ENCODE measurements at places on chromosomes 6 and 20. TPM values are rescaled to one million over a fixed set of nuclear protein-coding genes. Genes with fewer than 3 reads are reported as not detected.

DNA sequence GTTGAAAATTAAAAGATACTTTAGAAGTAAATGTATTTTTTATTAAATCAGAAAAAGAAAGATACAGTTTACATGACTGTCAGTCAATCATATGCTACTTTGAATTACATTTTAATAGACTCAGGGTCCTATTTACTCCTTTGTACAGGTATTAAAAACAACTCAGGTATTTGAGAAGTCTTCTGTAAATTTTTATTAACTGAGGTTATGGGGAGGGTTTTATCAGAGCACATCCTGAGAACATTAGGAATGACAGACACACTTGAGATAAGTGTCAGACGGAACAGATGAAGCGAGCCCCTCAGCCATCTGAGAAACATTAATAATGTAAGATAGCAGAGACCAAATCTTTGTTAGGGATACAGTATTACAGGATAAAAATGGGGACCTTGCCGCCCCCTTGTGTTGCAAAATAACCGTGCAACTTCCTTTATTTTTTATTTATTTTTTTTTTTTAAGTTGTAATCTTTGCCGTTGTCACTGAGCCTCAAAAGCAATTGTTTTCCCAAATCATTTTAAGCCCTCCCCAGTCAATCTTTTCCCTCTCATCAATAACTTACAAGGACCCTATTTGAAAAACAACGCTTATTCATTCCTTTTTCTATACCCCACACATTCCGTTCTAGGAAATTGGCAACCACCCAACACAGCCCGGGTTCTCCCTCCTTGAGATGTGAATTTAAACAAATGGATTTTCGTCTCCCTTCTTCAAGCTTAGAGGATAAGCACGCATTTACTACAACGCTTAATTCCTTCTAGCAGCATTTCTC, 126.7 kb downstream of the BCAS1 start:
- H3K36me3 ChIP-seq = no peaks in the 10 kb centered on the region
- DNase-seq = no peak
- H3K27me3 ChIP-seq = no peaks in the 10 kb centered on the region

DNA sequence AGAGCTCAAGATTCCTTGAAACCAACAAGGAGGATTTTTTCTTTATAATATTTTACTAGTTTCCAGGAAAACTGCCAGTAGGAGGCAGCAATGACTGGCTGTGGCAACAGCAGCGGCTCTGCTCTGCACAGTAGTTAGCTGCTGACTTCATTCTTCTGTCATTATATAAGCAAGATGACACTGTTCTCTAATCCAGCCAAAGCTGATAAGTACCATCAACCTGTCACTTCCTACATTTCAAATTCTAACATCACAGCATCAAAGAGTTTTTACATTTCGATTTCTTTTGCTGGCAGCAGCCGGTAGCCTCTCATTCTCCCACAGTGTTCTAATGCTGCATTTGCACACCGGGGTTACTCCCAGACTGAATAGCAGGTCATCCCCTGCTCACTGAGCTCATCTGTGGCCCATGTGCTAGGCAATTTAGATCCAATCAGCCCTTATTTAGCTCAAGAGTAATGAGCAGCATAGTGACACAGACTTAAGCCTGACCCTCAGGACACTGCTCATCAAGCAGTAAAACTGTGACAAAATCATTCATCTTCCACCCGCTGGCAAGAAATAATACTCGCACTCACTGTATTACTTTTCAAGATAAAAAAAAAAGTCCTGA, 67.8 kb downstream of the MMS22L start:
- H3K27me3 ChIP-seq = no peaks in the 10 kb centered on the region
- no peak for DNase-seq
- H3K4me1 ChIP-seq = no peaks in the 10 kb centered on the region
- no peak overlapping the region for H3K27ac ChIP-seq
- no peak overlapping the region for H3K4me3 ChIP-seq
- no peaks in the 10 kb centered on the region for H3K36me3 ChIP-seq

The CLVS2 gene
- 11.6 TPM for total RNA-seq

The MOG gene
- not detected for total RNA-seq

GRCh38 chr6:36627801-36628246, 33.7 kb downstream of the SRSF3 start:
- H3K4me3 ChIP-seq = no peak overlapping the region
- H3K27ac ChIP-seq = peak overlapping the region; percentile 79
- peaks cover 15% of the 10 kb centered on the region for H3K4me1 ChIP-seq
- DNase-seq = peak; percentile 84
- H3K36me3 ChIP-seq = no peaks in the 10 kb centered on the region

- no peak overlapping the region for H3K27ac ChIP-seq
- DNase-seq = no peak
- no peaks in the 10 kb centered on the region for H3K4me1 ChIP-seq
- no peaks in the 10 kb centered on the region for H3K27me3 ChIP-seq
- H3K4me3 ChIP-seq = no peak overlapping the region
- H3K36me3 ChIP-seq = no peaks in the 10 kb centered on the region
These were observed 4.1 kb upstream of the ABT1 start for GRCh38 chr6:26592649-26593048.

DNA sequence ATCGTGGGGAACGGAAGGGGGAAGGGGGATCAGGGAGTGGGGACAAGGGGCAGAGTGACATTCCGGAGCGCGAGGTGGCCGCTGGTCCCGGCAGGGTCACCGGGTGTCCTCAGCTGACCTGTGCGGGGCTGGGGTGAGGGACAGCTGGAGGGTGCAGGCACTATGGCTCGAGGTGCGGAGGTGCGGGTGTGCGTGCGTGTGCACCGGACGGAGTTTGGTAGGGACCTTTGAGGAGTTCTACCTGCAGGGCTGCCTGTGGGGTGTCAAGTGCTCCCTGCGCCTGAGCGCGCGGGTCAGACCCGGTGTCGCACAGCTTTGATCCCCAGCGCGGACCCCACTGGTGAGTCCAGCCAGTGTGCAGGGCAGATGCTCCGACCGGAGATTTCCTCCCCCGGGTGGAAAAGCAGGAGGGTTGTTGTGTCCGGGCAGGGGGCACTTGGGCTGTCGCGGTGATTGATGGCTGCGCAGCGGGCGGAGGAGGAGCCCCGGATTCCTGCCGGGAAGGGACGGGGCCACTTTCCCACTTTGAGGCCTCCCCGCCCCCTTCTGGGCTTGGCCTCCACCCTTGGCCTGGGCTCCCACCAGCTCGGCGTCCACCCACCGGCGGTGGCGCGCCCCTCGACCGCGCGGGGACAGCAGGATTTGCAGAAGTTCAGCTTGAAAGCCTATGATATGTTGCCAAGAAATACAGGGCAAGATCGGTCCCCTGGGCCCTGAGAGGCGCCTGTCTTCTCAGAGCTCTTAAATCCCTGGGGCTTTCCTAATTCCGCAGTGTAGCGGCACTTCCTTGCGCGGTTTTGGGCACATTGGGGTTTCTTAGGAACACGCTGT, 658 bp downstream of the RIN2 start:
- peak overlapping the region; percentile 82 for H3K4me3 ChIP-seq
- H3K4me1 ChIP-seq = peaks cover 4% of the 10 kb centered on the region
- no peaks in the 10 kb centered on the region for H3K36me3 ChIP-seq
- peak overlapping the region; percentile 95 for H3K27ac ChIP-seq
- no peaks in the 10 kb centered on the region for H3K27me3 ChIP-seq

The CRNKL1 gene
- 21.8 TPM for total RNA-seq

GRCh38 chr20:10465135-10465534, 30.0 kb downstream of the SLX4IP start:
- H3K27me3 ChIP-seq = no peaks in the 10 kb centered on the region
- no peak overlapping the region for H3K27ac ChIP-seq
- no peaks in the 10 kb centered on the region for H3K36me3 ChIP-seq

DNA sequence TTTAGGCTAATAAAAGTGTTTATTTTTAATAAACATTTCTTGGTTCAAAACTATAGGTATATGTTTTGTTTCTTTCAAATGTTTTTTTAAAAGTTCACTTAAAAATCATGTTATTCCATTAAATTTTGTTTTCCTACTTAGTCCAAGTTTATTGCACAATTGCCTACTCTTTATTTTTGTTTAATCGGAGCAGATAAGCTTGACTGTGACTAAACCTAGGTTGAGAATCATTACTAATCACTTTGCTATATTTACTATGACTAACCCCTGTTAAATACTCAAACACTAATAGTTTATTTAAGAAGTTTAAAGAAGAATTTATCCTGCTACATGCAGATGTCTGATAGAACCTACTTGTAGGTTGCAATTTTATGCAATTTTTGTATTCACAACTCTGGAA, 18.8 kb downstream of the MAP3K4 start:
- no peaks in the 10 kb centered on the region for H3K4me1 ChIP-seq
- H3K27ac ChIP-seq = peak overlapping the region; percentile 8
- H3K4me3 ChIP-seq = no peak overlapping the region
- DNase-seq = no peak
- H3K27me3 ChIP-seq = no peaks in the 10 kb centered on the region
- no peaks in the 10 kb centered on the region for H3K36me3 ChIP-seq

DNA sequence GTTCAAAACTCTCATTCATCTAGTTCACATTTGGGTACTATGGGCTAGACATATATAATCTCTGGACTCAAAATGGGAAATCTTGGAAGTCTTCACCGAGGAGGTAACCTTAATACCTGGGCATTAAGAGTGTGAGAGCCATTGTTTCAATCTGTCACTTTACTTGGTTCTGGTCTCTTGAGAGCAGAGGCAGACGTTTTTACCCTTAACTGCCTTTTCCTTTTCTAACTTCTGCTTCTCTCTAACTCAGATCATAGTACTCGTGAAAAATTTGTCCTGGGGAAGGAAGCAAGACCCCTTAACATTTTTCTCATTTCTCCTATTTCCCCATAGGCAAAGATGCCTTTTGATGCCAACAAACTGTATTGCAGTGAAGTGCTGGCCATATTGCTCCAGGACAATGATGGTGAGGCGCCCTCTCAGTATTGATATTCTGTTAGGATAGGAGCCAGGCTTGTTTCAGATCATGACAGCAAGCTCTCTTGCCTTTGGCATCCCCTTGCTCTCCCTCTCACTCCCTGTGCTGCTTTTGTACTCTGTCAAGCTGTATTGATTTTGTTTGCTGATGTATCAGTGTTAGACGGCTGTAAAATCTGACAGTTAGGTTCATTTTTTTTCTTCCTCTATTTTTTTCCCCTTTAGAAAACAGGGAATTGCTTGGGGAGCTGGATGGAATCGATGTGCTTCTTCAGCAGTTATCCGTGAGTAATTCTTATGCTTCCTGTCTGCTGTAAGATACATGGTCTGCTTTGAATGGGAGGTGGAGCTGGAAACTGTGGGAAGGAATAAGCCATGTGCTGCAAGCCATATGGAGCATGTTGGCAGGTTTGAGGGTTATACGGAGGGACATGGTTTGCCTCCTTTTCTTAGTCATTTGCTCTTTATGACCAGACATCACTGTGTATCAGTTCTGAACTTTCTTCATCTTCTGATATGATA, 83.5 kb downstream of the CTNNBL1 start:
- no peak overlapping the region for H3K27ac ChIP-seq
- no peaks in the 10 kb centered on the region for H3K36me3 ChIP-seq
- no peak for DNase-seq
- no peaks in the 10 kb centered on the region for H3K4me1 ChIP-seq
- no peak overlapping the region for H3K4me3 ChIP-seq

The THEMIS gene
- total RNA-seq = not detected

GRCh38 chr6:33769248-33769821, 19.6 kb downstream of the LEMD2 start:
- H3K36me3 ChIP-seq = no peaks in the 10 kb centered on the region
- no peaks in the 10 kb centered on the region for H3K4me1 ChIP-seq
- H3K27ac ChIP-seq = no peak overlapping the region
- H3K4me3 ChIP-seq = no peak overlapping the region

DNA sequence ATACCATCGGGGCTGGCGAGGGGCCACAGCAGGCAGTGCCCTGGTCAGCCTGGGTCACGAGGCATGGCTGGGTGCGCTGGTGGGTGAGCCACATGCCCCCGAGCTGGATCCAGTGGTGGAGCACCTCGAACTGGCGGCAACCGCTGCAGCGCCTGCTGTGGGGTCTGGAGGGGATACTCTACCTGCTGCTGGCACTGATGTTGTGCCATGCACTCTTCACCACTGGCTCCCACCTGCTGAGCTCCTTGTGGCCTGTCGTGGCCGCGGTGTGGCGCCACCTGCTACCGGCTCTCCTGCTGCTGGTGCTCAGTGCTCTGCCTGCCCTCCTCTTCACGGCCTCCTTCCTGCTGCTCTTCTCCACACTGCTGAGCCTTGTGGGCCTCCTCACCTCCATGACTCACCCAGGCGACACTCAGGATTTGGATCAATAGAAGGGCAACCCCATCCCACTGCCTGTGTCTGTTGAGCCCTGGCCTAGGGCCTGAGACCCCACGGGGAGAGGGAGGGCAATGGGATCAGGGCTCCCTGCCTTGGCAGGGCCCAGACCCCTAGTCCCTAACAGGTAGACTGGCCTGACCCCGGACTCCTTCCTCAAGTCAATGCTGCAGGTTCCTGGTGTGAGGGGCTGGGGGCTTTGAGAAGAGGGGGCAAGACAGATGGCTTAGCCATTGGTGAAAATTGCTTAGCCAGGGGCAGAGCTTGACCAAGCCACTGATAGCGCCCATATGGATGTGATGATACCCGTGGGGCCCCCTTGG, 598 bp downstream of the TMEM239 start:
- H3K4me1 ChIP-seq = peaks cover 13% of the 10 kb centered on the region
- peak overlapping the region; percentile 98 for H3K27ac ChIP-seq
- H3K36me3 ChIP-seq = no peaks in the 10 kb centered on the region
- DNase-seq = no peak
- no peak overlapping the region for H3K4me3 ChIP-seq
- no peaks in the 10 kb centered on the region for H3K27me3 ChIP-seq

The PDSS2 gene
- total RNA-seq = 2.3 TPM

GRCh38 chr6:36516559-36516958, 30.7 kb downstream of the STK38 start:
- H3K36me3 ChIP-seq = no peaks in the 10 kb centered on the region
- no peak overlapping the region for H3K27ac ChIP-seq
- H3K4me3 ChIP-seq = no peak overlapping the region
- H3K27me3 ChIP-seq = no peaks in the 10 kb centered on the region
- no peaks in the 10 kb centered on the region for H3K4me1 ChIP-seq

DNA sequence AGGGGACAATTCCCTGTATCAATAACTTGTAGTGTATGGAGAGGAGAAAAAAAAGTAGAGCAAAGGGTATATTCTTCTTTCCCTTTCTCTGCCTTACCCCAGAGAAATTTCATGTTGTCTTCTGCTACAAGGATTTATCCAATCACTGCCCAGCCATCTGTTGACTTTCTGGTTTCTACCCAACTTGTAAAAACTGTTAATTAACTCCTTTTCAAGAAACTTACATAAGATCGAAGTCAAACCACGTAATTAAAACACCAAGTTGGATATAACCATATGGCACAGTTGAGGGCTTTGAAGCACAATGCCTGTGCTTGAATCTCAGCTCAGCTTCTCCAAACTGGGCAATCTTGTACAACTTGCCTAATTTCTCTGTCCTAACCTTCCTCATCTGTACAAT, 99.5 kb downstream of the MAN1A1 start:
- DNase-seq = no peak
- H3K27me3 ChIP-seq = no peaks in the 10 kb centered on the region
- H3K27ac ChIP-seq = no peak overlapping the region
- no peak overlapping the region for H3K4me3 ChIP-seq
- H3K4me1 ChIP-seq = no peaks in the 10 kb centered on the region

DNA sequence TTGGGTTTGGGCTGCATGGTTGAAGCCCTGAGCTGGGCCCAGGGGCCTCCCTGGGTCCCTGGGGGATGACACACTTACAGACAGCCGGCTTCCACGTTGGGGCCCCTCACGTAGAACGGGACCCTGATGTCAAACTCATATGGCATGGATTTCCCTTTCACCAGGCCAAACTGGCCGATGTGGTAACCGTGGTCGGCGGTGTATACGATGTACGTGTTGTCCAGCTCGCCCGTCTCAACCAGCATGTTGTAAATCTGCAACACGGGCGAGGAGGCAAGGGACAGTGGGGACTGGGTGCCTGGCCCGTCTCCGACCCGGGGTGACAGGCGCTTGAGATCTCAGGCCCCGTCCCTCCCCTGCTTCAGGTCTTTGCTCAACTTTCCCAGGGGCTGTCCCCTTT, 102.4 kb downstream of the SULF2 start:
- peak overlapping the region; percentile 30 for H3K27ac ChIP-seq
- H3K27me3 ChIP-seq = no peaks in the 10 kb centered on the region
- peaks cover 13% of the 10 kb centered on the region for H3K4me1 ChIP-seq
